ENCODE measurements at places on chromosomes 7 and 10.
A peak's percentile ranks its signal among the peaks of the same experiment; 100 is the strongest.

GRCh38 chr10:80264081-80265056 lies 25.1 kb downstream of the MAT1A start:
- no peak for DNase-seq

GRCh38 chr7:96998744-96999143 lies 6.6 kb upstream of the DLX6 start:
- DNase-seq, result no peak

GRCh38 chr7:89934101-89934500 lies 220.2 kb upstream of the STEAP1 start:
- no peak for DNase-seq

DNA sequence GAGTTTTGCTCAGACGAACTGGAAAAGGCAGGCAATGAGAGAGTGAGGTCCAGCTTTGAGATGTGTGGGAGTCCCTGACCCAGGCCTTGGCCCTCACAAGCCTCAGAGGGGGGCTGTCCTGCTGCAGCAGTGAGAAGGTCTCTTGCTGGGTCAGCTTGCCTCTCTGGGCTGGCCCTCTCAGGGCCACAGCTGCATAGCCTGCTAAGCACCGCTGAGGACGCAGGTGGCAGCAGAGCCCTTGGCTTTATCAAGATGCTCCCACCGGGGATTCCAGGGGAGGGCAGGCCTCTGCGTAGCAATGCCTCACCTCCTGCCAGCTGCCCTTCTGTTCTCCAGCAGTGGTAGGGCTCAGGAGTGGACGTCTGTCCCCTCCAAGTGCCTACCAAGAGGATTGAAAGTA lies 128.7 kb downstream of the COBL start:
- peak; percentile 69 for DNase-seq

- no peak for DNase-seq
Measured at GRCh38 chr7:100679927-100680575, 6.5 kb downstream of the GNB2 start.

DNA sequence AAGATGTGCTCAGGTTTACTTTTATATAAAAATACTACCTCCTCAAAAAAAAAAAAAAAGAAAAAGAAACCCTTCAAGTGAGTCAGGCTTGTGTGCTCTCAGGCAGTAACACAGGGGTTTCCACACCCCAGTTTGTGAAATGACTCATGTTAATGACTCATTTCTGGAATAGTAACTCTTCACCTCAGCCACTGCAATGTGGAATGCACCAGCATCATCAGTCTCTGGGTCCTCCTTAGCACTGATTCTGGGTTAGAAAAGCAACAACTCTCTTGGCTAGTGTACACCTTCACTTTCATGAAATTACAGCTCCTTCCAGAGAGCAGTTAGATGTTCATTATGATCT lies 110.6 kb downstream of the EMX2 start:
- no peak for DNase-seq

DNA sequence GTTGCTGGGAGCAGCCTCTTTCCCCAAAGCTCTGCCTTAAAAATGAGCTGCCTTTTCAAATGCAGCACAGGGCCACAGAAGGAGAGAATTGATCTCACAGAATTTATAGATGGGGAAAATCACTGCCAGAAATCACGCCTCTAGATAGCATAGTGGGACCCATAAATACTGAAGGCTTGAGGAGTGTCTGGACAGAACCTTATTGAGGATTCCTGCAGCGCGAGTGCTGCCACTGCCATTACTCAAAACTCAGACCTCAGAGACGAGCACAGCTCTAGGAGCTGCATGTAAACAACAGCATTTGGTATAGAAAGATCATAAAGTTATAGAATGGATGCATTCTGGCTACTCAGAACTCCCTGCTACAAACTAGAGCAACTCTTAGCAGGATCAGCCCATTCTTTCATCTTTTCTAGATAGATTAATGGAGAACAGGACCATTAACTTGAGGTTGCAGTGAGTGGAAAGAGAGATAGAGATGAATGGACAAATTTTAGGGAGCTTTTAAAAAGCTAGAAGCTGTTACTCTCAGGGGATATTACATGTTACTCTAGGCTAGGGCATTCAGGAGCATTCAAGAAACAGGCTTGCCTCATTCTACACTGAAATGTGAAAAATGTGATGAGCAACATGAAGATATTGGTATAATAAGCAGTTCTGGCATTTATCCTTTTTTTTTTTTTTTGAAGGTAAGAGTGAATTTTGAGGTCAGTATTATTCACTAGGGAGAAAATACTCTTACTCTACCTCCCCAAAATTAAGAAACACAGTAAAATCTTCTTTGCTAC lies 267.2 kb upstream of the SLC26A5 start:
- DNase-seq, result no peak

DNA sequence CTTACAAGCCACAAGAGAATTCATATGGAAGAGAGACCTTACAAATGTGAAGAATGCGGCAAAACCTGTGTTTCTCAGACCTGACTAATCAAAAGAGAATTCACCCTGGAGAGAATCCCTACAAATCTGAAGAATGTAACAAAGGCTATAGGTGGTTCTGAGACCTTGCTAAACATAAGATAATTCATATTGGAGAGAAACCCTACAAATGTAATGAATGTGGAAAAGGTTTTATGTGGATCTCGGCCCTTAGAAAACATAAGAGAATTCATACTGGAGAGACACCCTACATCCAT lies 33.4 kb downstream of the ZNF727 start:
- DNase-seq, result no peak

DNA sequence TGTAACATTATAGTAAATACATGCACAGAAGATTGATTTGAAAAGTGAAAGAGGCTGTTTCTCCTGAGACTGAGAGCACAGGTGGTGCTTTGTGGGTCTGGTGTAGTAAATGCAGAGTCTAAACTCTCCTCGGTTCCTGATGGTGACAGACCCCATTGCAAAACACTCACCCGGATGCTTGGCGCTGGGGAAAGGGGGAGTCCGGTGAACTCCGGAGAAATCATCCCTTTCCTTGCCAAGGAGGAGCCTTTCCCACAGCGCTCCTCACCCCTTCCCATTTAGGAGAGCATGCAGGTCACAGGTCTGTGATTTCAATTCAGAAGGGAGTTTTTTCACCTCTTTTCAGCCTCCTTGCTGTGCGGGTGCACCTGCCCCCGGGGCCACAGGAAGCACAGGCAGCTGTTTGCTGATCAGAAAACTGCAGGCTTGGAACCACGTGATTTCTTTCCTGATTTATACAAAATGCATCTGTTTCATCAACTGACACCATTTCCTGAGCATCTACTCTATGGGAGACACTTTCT lies 75.6 kb upstream of the LYZL2 start:
- no peak for DNase-seq

GRCh38 chr10:22719406-22720042 lies 5.1 kb upstream of the PIP4K2A start:
- no peak for DNase-seq

DNA sequence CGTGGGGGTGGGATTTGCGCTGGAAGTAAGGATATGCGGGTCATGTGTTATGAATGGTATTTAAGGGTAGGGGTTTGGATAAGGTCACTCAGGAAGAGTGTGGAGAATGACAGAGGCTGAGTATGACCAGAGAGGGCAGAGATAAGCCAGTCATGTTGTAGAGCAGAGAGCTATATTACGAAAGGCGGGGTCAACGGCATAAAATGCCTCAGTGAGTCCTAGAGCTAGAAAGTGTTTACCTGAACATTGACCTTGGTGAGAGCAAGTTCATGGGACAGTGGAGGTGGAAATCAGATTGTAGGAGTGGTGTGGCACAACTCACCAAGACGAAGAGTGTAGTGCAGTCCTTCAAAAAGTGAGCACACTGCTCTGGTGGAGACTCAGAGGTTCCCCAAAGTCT lies 13.8 kb downstream of the LMOD2 start:
- no peak for DNase-seq

DNA sequence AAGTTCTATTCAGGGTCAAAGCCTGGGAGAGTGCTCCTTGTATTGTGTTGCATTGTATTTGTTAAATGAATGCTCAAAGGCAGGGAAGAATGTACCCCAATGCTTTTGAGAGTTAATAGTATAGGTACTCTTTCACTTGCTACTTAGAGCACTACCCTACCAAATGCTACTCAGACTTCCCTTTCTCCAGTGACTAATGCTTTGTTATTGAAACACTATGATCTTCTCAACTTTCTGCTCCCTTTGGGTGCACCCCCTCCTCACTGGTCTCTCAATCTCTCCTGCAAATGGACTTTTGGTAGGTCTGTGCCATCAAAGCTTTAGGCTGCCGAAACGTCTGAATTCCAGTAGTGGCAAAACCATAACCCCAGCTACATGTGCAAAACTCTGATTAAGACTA lies 177.7 kb upstream of the AHR start:
- DNase-seq, result no peak

DNA sequence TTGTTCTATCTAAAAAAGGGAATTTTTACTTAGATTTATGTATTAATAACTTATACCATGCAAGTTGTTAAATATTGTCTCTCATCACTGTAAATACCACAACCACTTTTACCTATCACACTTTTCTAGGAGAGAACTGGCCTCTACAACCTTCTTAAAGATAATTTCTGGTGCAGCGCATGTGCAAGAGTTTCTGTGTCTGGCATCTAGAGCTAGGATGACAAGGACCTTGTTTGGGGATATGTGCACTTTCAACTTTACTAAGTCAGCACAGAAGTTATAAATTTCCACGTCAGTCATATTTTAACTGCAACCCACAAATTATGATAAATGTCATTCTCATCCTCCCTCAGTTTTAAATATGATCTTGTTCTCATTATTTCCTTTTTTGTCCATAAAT lies 156.9 kb upstream of the ADCY1 start:
- DNase-seq, result no peak

DNA sequence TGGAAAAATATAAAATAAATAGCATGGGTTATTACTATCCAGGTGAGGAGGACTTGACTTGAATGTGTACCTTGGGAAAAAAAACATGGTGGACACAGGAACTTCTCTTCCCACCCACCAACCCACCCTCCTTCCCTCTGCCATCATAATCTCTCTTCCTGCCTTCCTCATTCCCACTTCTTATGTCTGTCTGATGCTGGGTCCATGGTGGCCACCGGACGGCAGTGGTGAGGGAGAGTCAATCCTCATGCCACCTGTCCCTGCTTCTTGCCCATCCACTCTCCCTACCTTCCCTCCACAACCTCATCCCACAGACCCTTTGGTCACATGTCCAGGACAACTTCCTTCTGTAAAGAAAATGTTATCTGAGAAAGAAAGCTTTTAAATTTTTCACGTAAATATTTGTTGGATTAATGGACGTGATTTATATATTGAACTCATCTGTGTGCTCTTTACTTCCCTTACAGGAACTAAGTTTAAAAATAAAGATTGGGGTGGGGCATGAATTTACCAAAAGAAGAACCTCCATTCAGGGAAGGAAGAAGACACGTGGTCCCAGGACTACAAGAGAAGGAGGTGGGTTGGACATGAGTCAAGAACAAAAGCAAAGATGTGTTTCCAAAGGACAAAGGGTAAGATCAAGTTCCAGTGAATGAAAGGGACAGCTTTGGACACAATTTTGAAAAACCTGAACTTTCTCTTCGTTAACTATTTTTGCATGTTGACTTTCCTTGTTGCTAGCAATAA lies 104.5 kb downstream of the PIP4K2A start:
- DNase-seq, result no peak

- DNase-seq, result no peak
Measured at GRCh38 chr7:25863005-25863728, 288.8 kb upstream of the NFE2L3 start.

GRCh38 chr7:41107330-41107937 lies 595.5 kb downstream of the INHBA start:
- DNase-seq, result no peak

DNA sequence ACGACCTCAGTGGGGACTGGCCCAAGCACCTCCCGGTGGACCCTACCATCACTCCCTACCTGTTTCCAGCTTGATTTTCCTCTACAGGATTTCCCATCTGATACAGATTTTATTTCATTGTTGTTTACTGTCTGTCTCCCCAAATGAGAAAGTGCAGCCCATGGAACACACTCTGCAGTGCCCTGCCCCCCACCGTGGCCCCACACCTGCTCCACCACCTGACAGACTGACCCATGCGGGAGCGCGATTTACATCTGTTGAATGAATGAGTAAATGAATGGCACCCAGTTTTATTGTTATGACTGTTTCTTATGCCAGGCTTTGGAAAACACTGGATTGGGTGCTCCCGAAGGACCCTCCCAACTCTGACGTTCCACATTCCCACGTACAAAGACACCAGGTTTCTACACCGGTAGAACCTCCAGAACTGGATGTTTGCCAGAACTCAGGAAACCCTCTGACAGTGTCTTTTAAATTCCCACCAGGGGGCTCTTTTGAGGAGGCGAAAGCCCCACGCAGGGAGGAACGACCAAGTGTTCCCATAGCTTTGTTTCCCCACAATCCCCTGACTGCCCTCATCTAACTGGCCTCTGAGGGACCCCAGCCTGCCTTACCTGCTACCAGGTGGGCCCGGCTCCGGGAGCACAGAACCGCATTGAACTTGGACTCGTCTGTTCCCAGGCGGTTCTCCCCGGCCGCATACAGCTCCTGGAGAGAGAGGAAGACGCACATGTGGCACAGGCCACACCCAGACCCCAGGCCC lies 29.0 kb downstream of the PLAC9 start:
- no peak for DNase-seq

DNA sequence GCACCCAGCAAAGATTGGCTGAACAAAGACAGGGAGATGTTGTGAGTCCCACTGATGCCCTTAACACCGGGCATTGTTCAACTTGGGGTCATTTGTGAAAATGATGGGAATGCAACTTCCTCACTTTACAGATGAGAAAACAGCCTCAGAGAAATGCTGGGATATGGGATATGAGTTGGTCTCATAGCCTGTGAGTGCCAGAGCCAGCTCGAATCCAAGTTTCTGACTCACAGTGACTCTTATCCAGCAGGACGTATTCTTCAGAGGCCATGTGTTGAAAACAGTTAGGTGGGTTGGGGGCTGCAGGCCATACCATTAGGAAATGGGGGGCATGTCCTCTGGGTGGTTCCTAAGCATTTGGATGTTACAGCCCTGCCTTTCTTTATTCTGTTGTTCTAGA lies 45.2 kb downstream of the KIAA1217 start:
- no peak for DNase-seq

DNA sequence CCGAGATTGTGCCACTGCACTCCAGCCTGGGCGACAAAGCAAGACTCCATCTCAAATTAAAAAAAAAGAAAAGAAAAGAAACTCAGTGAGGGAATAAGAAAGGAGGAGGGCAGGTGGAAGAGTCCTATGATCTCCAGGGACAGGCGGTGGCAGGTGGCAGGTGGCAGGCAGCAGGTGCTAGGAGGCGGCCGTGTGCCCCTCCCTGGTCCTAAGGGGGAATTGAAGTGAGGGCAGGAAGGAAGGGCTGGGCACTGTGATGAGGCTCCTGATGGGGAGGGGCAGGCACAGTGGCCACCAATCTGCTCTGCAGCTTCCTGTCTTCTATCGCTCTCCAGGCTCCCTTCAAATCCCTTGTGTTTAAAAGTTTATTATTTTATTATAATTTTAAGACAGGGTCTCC lies 41.2 kb upstream of the UBE3C start:
- DNase-seq, result no peak

DNA sequence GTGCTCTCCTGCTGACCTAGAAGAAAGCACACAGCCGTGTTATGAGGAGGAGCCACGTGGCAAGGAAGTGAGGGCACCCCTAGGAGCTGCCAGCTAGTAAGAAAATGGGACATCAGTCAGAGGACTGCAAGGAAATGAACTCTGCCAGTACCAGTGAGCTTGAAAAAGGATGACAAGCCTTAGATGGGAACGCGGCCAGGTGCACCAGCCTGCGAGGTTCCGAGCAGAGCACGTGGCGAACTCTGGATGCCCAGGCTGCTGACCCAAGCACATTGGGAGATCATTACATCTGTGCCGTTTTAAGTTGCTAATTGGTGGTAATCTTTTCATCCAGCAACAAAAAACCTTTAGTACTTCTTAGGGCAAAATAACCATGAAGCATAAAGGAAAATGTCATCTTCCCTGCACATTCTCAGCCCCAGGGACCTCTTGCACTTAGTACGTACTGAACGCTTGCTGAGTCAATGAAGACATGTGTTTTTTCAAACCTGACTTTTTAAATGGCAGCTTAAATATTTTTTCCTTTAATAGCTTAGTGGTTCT lies 69.4 kb downstream of the AMZ1 start:
- DNase-seq, result peak; percentile 59
